ENCODE measurements at places on chromosomes 4 and X.

DNA sequence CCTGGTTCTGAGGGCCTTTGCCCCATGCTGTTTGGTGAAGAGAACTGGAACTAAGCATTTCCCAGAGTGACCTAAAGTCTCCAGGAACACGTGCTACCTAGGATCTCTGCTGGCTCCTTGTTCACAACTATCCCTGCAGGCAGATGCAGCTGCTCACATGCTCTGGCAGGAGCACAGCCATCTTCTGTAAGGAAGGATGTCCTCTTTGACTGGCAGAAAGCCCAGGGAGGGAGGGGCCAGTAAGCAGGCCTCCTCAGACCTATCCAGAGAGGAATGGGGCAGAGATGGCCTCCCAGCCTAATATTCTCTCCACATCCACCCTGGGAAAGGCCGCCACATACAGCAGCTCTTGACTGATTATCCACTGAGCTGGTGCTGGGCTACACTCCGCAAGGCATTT lies 142.8 kb upstream of the EOLA2 start:
- DNase-seq: no peak

GRCh38 chr4:31548021-31548420 lies 827.9 kb downstream of the PCDH7 start:
- no peak for DNase-seq

GRCh38 chr4:3074846-3075651 lies 568 bp downstream of the HTT start:
- DNase-seq: peak; percentile 58

DNA sequence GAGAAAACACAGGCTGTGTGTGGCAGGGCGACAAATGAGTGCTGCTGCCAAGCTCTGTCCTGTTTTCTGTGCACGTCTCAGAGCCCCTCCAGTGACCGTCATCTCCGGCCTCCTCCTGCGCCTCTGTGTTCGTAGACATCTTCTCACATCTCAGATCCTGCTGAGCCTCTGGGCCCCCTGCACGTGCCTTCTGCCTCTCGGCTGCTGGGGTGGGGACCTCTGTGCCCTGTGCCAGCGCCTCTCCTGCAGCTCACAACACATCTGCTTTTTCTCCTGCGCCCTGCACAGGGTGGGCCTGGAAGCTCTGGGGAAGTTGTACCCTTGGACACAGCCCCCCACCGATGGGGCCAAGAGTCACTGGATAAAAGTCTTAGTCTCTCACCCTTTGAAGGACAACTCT lies 2.4 kb upstream of the CTAG2 start:
- no peak for DNase-seq

- peak; percentile 50 for DNase-seq
These were observed 91.6 kb downstream of the ANXA10 start for GRCh38 chr4:168183717-168184571.

DNA sequence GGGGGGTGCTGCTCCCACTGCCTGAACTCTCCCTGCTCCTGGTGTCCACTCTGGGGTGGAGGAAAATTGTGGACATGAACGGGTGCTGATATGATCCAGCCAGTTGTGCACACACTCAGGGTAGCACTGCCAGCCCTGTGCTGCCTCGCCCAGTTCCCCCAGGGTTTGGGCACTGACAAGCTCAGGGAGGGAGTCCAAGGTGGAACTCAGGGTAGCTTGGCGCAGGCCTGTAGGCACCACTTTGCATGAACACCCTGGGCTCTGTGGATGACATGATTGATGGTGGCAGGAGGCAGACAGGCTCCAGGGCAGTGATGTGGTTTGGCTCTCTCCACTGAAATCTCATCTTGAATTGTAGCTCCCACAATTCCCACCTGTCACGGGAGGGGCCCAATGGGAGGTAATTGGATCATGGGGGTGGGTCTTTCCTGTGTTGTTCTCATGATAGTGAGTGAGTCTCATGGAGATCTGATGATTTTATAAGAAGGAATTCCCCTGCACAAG lies 572.0 kb upstream of the PABPC4L start:
- no peak for DNase-seq

All from HFFc6 (cell line).